Activated CD8-positive, alpha-beta memory T cell treated with anti-CD3 and anti-CD28 coated beads, Interleukin-2, amount 50 U/mL, for 48 hours (primary cell): ENCODE measurements at places on chromosomes 5 and 9.

- DNase-seq = no peak
These were observed 63.2 kb upstream of the FSTL4 start for GRCh38 chr5:133675376-133676154.

DNA sequence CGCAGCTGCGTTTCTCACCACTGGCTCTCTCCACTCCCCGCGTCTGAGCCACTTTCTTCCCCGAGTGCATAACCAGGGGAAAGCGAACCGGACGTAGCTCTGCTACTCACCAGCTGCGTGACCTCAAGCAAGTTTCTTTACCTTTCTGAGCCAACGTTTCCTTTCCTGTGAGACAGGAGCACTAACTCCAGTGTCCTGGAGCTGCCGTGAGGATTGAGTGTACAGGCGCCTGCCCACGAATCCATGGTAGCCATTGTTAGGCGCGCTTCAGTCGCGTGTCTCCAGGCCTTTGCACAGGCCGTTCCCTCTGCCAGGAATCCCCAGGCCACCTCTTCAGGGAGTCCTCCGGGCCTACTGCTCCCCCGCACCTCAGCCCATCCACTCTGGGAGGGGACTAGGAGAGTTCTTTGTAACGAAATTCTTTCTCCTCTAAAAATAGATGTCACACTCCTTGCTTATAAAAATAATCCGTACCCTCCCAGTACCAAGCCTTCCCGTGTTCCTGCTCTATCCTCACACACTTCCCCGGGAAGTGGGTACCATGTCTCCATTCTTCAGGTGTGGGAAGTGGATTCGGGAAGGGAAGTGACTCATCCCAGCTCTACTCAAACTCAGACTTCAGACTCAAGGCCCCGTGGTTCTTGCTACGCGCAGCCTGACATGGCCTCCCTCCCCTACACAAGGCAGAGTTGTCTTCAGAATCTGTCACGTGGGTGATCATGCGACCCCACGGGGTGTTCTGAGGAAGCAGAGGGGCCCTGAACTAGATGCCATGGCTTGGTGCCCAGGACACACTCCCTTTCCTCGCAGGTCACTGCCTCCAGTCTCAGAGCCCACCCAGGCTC, 16.1 kb upstream of the CRB2 start:
- DNase-seq = peak; percentile 75

- no peak for DNase-seq
These were observed 104.4 kb downstream of the ARHGAP26 start for GRCh38 chr5:142874540-142874939.

- no peak for DNase-seq
These were observed 175.1 kb upstream of the OTULINL start for GRCh38 chr5:14406554-14406849.

DNA sequence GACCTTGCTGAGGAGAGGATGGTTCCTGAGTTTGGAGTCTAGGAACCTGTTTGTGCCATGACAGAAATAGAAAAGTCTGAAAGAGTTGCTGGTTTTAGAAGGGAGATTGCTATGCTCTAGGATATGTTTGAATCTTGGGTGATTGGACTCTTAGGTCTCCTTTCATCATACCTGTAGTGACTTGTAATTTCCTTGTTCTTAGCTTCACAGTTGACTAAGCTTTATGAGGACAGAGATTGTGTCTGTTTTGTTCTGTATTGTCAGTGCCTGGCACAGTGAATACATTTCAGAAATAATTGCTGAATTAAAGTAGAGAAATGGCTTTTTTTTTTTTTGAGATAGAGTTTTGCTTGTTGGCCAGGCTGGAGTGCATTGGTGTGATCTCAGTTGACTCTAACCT, 31.5 kb downstream of the GAPVD1 start:
- no peak for DNase-seq

DNA sequence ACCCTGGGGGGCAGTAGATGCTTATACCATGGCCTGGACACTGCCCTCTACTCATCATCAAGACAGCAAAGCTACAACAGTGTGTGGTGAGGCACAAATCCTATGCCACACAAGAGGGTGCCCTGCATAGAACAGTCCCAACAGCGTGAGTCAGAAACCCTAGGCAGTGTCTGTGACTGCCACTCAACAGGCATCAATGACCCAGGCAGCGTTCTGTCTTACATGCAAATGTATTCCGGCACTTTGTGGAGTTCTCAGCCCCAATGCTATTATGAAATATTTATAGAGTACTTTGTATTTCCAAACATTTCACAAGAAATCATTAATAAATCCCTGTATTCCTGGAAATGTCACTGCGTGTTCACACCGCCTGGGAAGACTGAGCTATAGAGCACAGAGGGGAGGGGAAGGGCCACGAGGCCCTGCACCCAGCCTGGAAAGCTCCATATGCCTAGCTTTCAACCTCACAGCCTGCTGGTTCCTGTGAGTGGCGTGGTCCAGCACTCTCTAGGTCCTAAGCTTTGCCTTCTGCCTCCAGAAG, 77.7 kb downstream of the NIPSNAP3B start:
- DNase-seq = no peak

GRCh38 chr5:54251981-54252380, 58.4 kb downstream of the ARL15 start:
- DNase-seq = no peak

GRCh38 chr5:42840269-42840668, 28.6 kb upstream of the SELENOP start:
- DNase-seq = no peak

GRCh38 chr9:135108831-135109510, 21.5 kb downstream of the OLFM1 start:
- DNase-seq = no peak

DNA sequence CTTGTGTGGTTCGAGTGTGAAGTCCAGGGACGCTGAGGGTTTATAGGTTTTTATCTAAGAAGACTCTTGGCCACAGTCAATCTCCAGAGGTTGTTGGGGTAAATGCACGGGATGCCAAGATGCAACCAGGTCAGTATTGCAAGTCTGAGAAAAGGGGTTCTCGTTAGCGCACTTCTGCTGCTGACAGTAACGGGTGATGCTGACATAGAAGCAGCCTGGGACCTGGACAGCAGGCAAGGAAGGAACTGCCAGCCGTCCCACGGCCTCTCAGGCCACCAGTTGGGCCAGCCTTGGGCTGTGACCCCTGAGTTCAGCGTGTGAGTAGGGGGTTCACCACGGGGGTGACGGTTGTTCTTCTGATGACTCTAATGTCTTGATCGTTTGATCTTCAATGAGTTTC, 39.0 kb downstream of the TENT4A start:
- DNase-seq = no peak

GRCh38 chr5:27906931-27907601, 868.7 kb upstream of the CDH9 start:
- DNase-seq = no peak

DNA sequence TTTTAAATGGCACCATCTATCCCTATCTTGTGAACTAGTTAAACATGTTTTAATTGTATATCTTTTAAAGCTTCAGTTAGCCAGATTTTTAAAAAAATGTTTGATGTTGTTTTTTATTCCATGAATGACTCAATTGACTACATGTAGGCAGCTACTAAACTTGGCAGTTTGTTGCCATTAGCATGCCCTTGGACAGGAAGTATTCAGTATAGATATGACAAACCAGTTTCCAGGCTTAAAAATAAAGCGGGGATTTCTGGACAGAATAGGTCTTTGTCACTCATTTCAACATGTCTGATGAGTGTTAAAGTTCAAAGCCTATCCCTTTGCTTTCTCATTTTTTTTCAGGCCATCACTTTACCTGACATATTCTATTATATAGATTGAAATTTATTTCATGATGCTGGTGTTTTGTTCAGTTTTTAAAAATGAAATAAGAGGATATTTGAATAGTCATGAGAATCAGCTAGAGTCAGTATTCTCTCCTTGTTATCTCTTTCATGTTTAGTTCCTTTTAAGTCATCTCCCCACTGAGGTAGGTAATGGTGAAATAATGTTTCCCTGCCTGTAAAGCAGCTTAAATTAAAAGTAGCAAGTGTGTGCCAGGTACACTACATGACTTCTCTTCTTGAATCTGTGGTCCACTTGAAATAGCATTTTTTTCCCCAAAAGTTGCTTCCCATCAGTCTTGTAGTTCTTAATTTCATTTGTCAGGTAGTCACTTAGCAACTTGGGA, 11.9 kb downstream of the TNFAIP8 start:
- no peak for DNase-seq

DNA sequence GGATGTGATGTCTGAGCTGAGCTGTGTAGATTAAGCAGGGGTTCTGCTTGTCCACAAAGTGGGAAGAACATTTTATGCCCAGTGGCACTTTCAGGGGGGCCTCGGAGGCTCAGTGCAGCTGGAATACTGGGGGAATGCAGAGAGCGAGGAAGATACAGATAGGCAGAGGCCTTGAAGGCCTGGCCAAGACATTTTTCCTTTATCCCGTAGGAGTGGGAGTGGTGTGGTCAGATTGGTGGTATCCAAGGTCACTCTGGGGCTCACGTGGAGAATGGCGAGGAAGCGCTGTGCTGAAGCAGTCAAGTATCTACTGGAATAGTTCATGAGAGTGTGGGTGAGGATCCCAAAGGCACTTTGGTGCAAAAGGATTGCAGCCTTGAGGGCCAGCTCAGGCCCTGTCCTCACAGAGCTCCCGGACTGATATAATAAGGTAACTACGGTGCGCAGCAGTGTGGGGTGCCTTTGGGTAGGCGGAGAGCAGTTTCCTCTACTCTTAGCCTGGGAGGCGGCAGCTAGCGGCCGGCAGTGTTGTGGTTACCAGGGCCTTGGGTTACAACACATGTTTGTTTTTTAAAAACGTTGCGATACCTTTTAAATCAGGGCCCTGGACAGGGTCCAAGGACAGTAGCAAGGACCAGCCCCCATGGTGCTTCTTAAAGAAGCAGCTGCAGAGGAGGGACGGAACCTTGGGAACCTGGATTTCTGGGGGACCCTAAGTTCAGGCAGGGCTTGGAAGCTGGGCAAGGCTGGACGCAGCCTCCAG, 10.8 kb upstream of the CCDC69 start:
- no peak for DNase-seq

- no peak for DNase-seq
These were observed 2.1 kb downstream of the EDIL3 start for GRCh38 chr5:84382363-84383295.

- no peak for DNase-seq
These were observed 273.9 kb upstream of the SGCD start for GRCh38 chr5:156053056-156053455.

DNA sequence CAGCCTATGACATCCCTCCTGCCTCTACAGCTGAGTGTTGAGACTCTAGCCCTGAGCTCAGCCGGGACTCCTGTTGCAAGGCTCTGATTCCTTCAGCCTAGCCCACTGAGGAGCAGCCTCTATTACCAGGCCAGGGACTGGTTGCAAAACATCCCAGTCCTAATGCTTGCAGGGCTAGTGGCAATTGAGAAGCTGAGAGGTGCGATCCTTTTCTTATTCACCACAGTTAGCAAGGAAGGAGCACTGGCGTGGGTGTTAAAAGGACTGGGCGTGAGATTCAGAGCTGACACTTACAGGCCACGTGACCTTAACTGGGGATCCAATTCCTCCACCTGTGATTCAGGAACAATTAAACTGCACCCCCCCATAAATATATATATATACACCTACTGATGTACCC, 58.8 kb downstream of the GARNL3 start:
- no peak for DNase-seq

GRCh38 chr9:2210201-2210600, 195.1 kb downstream of the SMARCA2 start:
- no peak for DNase-seq

GRCh38 chr5:172902497-172903472, 56.4 kb upstream of the RPL26L1 start:
- no peak for DNase-seq

GRCh38 chr5:12016159-12016746, 112.0 kb upstream of the CTNND2 start:
- DNase-seq = no peak

- no peak for DNase-seq
These were observed 18.0 kb upstream of the CRB2 start for GRCh38 chr9:123337971-123338370.

GRCh38 chr5:172688349-172689217, 47.5 kb downstream of the NEURL1B start:
- DNase-seq = no peak

DNA sequence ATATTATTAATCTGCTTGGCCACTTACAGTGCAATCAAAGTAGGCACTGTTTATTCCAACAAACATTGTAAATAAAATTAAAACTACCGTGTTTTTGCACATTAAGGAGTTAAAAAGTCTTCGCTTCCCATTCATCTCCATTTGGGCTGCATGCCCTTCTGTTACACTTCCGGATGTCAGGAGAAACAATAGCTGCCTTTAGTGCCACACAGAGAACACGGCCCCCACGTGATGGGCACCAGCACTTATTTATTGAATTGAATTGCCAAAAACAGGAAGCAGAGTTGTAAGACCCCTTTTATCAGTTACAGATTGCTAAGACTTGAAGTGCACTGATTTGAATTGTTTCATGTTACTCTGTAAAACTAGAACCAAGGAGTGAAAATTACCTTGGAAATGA, 80.4 kb downstream of the LHFPL2 start:
- no peak for DNase-seq

- DNase-seq = no peak
These were observed 128.6 kb upstream of the GRHPR start for GRCh38 chr9:37293664-37294524.

GRCh38 chr5:39555788-39556187, 131.0 kb upstream of the DAB2 start:
- DNase-seq = no peak

GRCh38 chr5:2378108-2378507, 373.4 kb downstream of the IRX2 start:
- DNase-seq = no peak

DNA sequence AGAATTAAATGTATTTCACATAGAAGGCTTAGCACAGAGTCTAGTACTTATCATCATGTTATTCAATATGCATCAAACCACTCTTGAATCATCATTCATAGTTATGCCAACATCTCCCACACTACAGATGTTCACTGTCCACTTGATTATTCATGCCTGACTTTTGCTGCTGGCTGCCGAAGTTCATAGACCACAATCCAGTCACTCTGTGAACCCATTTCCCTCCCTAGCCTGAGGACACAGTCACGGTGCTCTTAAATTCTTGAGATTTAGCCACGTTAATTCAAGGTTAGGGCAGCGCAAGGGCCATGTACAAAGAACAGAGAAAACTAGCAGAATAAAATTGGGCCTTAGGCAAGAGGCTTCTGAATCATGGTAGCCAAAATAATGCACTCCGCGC, 32.4 kb downstream of the ABCA1 start:
- DNase-seq = no peak

DNA sequence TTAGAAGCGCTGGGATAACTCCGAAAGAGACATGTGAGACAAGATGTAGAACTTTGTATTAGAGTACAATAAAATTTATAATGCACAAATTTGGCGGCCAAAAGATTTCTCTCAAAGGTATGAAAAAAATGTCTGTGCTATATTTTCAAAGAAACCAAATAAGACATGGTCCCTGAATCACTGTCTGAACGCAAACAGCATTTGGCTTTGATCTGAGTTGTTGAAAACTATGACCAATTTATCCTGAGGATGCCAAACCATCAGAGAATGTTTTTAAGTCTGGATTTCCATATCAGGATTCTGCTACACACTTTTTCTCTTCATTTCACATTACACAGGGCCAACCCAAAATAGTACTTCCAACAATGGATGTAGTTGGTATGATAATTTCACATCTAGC, 9.9 kb upstream of the GLIS3 start:
- DNase-seq = no peak

- no peak for DNase-seq
These were observed 275.2 kb upstream of the DMAC1 start for GRCh38 chr9:8074713-8075286.

- no peak for DNase-seq
These were observed 54.4 kb downstream of the GNAQ start for GRCh38 chr9:77977210-77977611.
